ENCODE measurements at places on chromosomes 11 and 22.

DNA sequence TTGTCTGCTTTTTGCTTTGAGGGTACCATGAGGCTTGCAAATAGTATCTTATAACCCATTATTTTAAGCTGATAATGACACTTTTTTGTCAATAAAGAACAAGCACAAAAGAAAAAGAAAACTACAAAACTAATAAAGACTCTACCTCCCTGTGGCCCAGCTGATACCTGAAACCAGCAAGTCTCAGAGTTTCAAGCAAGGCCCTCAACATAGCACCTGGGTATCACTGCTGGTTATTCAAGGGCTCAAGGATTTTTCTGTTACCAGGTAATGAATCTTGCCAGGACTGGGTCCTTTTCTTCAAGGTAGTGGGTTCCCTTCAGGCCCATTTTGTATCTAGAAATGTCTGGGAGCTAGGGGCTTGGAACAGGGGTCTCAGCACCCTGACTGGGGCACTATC is 281.6 kb upstream of the C11orf87 start:
- no peak for DNase-seq

DNA sequence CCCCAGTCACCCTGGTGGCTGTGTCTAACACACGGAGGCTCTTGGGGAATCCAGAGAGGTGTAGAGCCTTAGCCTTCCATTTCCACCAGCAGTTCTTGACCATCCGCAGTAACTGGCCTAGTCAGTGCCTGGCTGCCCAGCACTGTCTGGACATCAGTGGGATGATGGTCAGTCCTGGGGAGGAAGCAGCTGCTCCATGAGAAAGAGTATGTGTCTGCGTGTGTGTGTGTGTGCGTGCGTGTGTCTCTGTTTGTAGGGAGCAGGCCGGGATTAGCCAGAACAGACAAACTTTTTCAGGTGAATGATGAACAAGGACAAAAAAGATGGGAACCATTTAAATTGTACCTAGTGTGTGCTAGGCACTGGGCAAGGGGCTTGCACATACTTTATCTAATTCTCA is 109.3 kb upstream of the SYT13 start:
- DNase-seq: no peak

DNA sequence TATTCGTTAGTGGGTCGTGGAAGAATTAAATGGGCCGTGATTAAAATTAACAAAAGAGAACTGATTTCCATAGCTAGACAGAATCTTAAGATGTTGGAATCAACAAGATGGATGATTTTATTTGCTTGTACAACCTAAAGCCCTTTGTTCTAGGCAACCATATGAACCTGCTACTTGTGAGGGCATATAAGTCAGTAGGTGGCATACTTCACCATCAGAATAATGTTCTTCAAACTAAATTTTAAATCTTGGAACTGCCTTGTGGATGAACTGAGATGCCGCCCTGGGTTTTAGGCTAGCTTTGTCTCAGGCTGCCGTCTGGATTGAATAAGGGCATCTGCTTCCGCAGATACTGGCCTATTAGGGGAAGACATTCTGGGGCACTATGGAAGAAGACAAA is 40.9 kb downstream of the CSRP3 start:
- no peak for DNase-seq

DNA sequence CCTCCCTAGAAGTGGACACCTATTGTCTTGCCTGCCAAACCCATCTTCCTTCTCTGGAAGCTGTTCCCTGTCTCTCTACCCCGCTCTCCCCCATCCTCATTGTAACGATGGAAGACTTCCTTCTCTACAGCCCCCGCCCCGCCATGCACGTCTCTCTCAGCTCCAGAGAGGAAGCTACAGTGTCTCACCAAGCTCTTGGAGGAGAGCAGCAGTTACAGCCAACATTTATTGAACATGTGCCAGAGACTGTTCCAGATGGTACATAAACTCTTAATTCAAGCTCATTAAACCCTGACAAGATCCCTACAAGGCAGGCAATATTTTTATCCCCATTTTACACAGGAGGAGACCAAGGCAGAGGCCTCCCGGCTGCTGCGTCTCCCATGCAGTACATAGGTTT is 15.1 kb downstream of the MCHR1 start:
- DNase-seq: no peak

DNA sequence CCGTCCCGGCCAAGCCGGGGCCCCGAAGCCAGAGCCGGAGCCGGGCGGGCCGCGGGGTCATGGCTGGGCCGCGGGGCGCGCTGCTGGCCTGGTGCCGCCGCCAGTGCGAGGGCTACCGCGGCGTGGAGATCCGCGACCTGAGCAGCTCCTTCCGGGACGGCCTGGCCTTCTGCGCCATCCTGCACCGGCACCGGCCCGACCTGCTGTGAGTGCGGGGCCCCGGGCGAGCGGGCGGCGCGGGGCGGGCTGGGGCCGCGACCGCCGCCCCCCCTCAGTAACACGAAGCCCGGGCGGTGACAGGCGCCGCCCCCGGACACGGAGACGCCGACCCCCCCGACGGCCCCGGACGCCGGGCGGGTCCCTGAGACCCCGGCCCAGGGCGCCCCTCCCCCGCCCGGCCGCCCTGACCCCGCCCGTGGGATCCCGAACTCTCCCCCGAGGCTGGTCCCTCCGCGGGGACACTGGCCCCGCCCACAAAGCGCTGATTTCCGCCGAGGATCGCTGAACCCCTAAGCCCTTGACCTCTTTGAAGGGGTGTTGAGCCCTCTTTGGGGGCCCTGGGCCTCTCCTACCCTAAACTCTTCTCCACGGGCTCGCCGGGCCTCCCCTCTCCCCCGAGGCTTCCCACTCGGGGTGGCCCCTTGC is 389 bp downstream of the MICALL1 start:
- peak; percentile 44 for DNase-seq

GRCh38 chr11:8671193-8671612 is 11.3 kb downstream of the TRIM66 start:
- no peak for DNase-seq

DNA sequence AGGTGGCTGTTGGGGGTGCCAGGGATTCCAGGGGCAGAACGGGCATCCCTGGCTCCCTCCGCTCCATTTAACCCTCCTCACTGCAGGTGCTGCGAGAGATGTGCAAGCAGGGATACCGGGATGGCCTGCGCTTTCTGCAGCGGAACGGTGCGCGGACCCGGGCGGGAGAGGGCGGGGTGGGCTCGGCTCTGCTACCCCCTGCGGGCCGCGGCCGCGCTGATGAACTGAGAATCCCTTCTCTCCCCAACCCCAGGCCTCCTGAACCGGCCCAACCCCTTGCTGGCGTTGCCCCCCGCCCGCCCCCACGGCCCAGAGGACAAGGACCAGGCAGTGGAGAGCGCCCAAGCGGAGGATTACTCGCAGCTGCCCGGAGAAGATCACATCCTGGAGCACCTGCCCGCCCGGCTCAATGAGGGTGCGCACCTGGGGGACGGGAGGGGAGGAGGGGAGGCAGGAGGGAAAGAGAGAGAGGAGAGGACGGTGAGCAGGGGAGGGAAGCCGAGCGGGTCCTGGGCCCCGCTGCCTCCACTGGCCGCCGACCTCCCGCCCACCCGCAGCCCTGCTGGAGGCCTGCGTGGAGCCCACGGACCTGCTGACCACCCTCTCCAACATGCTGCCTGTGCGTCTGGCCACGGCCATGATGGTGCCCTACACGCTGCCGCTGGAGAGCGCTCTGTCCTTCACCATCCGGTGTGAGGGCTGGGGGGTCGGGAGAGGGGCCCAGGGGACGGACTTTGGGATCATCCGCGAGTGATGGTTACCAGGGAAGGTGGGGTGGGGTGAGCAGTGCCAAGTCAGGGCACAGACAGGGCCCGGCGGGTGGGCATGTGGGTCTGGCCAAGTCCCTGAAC is 4.1 kb upstream of the CRACR2B start:
- DNase-seq: no peak

GRCh38 chr22:49462291-49462690 is 365.4 kb downstream of the BRD1 start:
- no peak for DNase-seq

DNA sequence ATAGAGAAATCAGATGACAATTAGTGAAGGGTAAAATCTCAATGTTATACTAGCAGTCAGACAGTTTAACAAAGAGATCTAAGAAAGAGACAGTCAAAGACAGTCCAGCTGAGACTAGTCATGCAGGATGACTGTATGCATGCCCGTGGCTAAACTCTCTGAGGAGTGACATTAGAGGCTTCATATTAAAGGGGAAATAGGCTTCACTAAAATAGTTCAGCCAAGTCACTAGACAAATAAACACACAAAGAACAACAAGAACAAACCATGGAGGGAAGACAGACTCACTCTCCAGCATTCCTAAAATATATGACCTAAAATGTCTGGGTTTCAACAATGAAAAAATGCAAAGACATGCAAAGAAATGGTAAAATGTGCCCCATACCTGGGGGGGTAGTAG is 18.6 kb upstream of the APLNR start:
- no peak for DNase-seq

DNA sequence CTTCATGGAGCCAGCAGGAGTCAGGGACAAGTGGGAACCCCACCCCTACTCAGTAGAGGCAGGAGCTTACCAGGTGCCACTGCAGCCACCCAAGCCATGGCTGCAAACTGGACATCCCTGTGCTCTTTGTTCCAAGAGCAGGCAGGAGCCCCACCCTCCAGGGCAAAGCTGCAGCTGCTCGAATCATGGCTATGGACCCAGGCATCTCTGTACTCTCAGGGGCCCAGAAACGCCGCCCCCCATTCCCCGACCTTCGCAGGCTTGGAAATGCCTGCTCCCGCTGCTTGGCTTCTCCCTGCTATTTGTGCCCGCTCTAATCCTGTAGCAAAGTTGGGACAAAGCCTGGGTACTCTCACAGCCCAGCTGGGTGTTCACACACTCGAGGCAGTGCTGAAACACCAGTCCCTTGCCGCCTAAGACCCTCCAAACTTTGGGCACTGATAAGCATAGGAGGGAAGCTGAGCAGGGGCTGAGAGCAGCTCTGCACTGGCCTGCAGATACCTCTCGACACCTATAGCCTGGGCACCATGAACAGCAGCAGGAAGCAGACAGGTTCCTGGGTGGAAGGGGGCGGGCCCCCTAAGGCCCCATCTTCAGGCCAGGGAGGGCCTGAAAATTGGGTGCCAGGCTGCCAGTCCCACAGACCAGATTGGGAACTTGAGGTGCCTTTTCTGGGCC is 402.4 kb downstream of the LRRC4C start:
- DNase-seq: no peak

- no peak for DNase-seq
Measured at GRCh38 chr22:47309476-47309875, 547.0 kb downstream of the TBC1D22A start.

DNA sequence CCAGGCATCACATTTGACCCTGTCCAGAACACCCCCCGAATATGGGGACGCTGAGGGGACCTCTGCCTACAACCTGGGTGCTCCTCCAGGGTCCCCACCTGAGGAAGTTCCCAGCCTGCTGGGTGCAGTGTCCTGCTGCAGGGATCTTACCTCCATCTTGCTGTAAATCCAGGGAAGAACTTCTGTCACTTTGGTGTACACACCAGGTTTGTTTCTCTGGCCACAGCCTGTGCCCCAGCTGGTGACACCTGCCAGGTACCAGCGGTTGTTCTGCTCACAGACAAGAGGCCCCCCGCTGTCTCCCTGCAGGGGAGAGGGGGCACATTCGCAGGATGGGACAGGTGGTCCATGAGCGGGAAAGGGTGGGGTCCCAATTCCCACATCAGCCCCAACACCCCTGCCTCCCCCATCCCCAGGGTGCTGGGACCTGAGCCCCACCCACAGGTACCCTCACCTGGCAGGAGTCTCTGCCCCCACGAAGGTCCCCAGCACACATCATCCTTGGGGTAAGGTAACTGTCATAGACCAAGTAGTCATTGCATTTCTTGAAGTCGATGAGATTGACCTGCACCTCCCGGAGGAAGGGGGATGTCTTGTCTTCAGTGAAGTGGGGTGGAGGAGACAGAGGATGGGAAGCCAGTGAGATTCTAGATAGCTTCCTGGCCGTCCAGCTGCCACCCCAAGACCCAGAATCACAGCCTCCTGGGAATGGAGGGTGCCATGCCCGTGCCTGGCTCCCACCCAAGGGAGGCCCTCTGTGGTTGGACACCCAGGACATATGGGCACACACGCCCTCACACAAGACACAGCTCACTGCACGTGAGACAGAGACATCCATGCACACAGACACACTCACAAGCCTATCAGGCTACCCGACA is 25.5 kb downstream of the TMPRSS13 start:
- no peak for DNase-seq

DNA sequence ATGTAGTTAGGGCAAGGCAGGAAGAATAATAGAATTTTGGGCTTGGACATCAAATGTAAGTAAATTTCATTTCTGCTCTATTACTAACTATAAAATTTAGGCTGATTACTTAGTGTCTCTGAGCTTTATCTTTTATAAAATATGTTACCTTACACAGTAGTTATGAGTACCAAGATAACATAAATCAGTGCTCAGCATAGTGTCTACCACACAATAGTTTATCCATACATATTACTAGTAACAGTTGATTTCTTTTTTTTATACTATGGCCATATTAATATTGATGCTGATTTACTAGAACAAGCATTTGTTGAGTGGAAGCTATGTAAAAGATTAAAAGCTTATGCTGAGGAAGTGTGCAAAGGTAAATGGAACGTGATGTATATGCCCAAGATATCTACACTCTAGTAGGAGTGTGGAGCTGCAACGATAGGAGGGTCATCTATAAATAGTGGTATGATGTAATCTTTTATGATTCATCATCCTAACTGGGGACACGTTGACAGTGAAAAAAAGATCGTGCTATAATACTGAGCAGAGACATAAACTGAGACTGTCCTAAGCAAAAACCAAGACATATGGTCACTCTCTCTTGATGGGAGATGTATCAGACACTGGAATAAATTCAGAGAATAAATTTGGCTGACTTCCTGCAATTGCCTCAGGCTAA is 8.7 kb upstream of the SLC5A12 start:
- DNase-seq: no peak

DNA sequence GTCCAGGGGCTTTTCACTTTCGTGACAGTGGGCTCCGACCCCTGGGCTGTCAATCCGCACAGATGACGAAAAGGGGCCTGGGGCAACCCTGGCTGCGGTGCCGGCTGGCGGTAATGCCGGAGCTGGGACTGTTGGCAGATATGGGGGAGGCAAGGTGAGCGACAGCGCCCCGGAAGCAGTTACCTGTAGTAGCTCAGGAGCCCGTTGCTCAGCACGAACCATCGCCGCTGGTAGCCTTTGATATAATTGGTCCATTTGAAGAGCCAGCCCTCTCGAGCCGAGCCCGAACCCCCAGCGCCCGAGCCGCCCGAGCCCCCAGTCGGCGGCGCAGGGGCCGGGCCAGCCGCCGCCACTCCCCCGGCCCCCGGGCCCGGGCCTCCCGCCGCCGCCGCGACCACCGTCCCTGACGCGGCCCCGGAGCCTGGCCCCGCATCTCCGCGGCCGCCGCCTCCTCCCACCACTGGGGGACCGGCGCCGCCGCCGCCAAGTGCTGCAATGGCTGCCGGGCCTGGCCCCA is 396 bp downstream of the OSBP start:
- DNase-seq: peak; percentile 73

DNA sequence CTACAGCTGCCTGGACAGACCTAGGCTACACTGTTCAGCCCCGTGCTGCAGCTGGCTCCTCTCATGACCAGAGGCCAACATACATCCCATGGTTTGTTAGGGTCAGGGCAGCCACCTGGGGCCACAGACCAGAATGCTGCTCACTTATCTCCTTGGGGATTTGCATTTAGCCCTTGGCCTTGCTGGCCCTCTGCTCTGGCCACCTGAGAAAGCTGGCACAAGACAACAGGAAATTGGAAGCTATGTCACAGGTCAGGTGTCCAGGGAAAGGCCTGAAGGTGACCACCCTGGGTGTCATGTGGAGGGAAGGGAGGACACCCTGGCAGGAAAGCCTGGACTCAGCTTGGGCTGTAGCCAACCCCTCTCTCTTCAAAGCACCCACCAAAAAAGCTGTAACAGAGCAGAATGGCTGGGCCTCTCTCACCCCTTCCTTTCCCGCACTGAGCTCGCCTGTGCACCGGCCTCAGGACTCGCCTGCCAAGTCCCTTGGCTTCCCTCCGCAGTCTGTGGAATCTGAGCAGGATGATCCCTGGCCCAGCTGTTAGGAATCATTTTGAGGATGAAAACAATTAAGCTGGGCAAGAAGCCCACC is 86.3 kb downstream of the SNX19 start:
- DNase-seq: no peak
